ENCODE measurements at places on chromosomes 1 and 21.

DNA sequence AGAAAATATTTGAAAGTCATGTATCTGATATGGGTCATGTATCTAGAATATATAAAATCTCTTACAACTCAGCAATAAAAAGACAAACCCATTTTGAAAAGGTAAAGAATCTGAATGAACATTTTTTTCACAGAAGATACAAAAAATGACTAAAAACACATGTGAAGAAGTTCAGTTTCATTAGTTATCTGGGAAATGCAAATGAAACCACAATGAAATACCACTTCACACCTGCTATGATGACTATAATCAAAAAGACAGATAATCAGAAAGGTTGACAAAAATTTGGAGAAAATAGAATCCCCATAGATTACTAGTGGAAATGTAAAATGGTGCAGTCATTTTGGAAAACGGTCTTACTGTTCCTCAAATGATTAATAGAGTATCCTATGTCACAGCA, 631.0 kb downstream of the MRPL39 start:
- DNase-seq, result no peak

DNA sequence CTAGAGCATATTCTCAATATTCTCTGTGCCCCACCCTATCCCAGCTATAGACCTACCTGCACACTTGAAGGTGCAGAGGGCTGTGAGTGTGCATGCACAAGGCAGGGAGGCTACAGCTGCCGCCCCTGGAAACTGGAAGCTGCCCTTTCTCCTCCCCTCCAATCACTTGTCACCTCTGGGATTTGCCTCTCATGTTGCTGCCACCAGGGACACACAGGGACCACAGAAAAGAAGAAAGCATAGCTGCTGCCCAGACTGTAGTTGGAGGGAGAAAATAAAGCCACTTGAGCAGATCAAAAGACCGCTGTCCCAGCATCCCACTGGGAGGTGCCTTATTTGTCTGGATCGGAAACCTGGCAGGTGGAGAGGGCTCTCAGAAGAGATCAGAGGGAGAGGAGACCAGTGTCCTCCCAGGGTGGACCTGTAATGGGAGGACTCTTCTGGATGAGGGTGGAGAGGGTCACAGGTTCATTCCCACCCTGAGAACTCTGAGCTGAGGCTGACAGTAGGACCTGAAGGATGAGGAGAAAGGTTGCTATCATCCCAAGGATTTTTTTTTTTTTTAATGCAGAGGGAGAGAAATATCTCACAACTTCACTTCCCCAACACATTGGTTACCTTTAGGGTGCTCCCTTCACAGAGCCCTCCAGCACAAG, 7.6 kb upstream of the INPP5B start:
- no peak for DNase-seq

DNA sequence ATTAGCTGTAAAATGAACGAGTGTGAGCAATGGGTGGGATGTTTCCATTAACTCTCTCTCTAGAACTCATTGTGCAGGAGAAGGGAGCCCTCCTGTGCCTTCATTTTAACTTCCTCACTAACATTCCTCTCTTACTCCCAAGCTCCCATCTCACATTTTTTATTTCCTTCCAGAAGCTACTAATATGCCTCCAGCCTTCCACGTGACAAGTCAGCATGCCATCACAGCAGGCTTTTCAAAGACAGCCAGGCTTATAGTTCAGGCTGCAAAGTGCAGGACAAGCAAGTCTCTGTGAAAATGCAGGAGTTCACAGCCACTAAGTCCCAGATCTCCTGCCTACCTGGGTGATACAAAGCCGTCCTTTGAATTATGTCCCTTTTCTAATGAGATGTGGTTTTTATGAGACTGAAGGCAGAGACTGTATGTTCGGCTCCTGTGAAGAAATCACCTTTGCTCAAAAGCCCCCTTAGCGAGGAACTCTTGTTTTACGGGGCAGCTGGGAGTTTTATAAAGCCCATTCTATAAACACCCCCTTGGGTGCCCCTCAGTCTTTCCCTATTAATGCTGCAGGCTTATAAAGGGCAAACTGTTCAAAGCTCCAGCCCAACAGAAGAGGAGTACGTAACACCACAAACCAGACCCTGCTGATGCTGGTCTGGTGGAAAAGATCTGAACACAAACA, 14.8 kb upstream of the ANGPTL7 start:
- no peak for DNase-seq

DNA sequence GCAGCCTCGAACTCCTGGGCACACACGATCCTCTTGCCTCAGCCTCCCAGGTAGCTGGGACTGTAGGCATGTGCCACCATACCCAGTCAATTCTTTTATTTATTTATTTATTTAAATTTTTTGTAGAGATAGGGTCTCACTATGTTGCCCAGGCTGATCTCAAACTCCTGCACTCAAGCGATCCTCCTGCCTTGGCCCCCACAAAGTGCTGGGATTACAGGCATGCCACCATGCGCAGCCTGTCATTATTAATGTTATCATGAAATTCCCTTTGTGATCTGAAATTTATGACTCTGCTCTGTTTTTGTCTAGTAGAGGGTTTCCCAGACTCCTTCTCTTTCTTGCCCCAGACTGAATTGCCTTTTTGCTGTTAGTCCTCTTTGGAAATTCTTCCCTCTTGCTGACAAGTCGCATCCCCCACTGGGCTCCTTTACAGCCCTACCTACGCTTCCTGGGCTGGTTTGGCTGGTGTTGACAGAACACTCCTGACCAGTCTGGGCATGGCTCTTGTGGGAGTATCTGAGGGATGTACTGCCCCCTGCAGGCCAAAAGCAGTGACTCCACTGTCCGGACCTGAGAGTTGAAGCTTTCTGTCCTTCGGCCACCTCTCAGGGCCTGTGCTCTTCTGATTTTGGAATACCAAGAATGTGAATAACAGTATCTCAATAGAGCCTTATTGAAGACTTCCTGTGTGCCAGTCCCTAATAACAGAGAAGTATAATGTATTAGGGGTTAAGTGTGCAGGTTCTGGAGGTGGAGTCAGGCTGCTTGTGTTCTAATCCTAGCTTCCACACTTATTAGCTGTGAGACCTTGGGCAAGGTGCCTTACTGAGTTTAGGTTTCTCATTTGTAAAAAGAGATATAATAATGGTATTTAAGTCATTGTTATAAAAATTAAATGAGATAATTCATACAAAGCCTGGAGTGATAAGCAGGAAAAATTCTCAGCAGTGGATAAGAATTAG, 28.2 kb downstream of the TCEANC2 start:
- no peak for DNase-seq

- DNase-seq, result no peak
Measured at GRCh38 chr1:25342846-25343245, 4.7 kb downstream of the TMEM50A start.

- DNase-seq, result no peak
Measured at GRCh38 chr1:6591222-6591621, 11.4 kb downstream of the ZBTB48 start.

- no peak for DNase-seq
Measured at GRCh38 chr1:209830722-209831121, 3.0 kb downstream of the UTP25 start.

- no peak for DNase-seq
Measured at GRCh38 chr1:85494074-85494903, 29.3 kb upstream of the DDAH1 start.

DNA sequence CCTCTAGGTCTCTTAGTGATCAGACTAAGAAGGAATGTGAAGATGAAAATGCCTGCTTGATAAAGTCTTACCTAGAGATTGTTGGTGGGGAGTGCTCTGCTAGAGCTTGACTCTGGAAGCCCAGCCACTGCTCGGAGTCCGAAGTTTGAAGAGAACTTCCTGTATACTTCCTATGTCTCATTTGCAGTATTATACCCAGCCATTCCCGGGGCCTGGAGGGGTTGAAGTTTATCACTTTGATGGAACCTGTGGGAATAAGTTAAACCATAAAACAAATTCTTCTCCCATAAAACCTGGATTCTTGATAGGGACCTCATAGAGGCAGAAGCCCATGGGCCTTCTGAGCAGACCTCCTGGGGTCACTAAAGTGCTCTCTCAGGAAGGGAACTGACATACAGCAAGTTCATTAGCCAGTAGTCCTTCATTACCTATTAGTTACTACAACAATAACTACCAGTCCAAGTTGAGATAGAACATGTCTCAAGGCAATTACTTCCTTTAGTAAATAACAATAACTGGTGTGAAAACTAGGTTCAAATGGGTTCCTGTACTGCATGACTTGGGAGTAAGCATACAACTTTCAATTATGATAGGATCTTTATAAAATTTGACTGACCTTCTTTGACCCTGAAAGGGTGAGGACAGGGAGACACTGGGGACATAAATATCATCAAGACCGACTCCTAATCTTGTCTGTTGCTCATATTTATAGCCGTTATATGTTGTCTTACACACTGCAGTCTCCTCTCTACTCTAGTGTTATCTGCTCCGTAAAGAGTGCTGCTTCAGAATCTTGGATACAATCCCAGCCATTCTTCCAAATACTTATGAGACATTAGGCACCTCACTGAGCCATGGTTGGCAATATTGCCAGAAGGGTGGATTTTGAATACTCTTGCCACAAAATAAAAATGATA, at the start of gene OR6N1:
Gene OR6N1 (minus strand): TSS at position 246 of the 917 bp plus-strand sequence. CDS start 5,513 bp downstream, outside the sequence.
- DNase-seq, result no peak

DNA sequence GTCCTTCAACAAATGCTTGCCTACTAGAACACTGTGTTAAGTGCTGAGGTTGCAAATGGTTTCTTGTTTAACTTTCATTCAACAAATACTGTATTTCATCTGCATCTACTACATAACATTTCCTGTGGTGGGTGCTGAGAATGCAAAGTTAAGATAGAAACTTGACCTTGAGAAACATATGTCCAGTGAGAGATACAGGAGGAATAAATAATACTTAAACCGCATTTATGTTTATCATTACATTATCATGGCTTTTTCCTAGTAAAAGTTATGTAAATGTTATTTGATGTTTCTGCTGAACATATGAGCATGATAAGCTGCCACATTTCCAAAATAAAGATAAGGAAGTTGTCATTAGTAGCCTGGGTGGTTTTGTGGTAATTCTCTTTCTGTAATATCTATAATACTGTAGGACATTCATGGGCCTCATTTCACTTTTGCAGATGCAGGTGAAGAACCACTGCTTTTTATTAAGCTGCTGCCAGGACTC, 590.4 kb downstream of the PLPP3 start:
- no peak for DNase-seq

- no peak for DNase-seq
Measured at GRCh38 chr1:115877511-115877910, 36.6 kb upstream of the NHLH2 start.

DNA sequence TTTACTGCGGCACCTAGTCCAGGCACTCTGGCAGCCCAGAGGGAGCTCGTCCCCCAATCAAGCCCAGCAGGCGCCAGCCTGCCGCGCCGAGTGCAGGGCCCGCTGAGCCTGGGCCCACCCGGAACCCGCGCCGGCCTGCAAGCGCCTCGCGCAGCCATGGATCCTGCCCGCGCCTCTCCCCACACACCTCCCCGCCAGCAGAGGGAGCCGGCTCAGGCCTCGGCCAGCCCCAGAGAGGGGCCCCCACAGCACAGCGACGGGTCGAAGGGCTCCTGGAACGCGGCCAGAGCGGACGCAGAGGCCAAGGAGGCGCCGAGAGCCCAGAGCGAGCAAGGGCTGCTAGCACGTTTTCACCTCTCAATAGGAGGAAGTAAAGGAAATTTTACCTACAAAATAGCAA, 767.0 kb downstream of the MRPL39 start:
- DNase-seq, result peak; percentile 50

DNA sequence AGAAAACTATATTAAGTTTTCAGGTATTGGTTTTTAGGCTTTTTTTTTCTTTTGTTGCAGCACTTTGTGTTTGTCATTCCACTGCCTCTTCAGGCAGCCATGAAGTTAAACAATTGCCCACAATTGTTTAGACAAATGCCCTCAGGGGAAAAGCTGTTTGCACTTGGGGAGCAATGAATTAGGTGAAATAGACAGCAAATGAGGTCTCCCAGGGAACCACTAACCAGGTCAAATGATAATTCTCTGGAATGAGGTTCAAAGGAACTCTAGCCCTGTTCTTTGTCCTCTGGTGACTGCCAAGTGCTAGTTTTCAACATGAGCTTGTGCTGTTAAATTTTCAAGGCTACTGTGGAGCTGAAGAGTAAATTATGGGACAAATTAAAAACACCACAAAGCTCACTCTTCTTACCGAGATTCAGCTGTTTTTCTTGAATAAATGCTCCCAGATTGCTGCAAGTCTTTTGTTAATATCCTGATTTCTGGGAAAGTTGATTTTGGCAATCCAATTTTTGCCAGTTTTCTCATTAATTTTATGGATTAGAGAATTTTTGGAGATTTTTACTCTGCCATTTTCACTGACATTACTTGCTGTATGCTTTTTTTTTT, 15.1 kb upstream of the MAB21L3 start:
- no peak for DNase-seq

- DNase-seq, result no peak
Measured at GRCh38 chr1:115732316-115732715, 36.2 kb downstream of the CASQ2 start.

DNA sequence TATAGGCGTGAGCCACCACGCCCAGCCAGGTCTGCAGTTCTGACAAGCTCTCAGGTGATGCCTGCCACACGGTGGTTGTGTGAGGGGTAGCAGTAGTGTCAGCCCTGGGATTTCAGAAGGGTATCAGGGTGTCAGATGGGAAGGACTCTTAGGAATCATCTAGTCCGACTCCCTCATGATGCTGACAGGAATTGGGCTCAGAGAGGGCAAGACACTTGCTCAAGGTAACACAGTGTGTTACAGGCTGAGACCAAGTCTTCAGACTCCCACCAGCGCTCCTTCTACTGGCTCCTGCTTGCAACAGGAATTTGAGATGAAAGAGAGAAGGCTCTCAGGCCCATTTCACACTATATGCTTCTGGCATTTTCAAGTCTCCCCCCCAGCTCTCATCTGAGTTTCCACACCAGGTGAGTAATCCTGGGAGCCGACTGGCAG, 6.9 kb downstream of the HTR1D start:
- no peak for DNase-seq

- peak; percentile 90 for DNase-seq
Measured at GRCh38 chr1:12052997-12053686, 10.0 kb upstream of the TNFRSF8 start.

GRCh38 chr1:111706921-111707320, 32.3 kb downstream of the INKA2 start:
- no peak for DNase-seq

DNA sequence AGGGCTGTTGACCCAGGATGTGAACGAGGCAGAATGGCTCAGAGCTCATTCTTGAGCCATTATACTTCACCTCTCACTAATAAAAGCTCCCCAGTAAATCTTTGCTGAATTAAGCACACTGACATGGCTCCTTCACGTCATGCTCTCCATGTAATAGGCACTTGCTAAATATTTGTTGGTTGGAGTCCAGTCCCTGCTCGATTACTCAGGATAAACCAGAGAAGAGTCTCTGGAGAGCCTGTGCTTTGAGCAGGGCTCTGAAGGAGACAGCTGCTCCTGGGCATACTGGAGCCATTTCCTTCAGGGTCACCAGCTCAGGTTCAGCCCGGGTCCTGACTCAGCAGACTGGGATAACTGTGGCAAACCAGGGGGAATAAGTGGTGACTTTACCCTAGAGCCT, 46.9 kb downstream of the HLX start:
- DNase-seq, result no peak

GRCh38 chr1:14826172-14826636, 227.7 kb downstream of the KAZN start:
- no peak for DNase-seq

- peak; percentile 96 for DNase-seq
Measured at GRCh38 chr1:11681071-11681771, at the start of gene MAD2L2. Gene MAD2L2 (minus strand): TSS chr1:11681148. CDS start chr1:11680601, 547 bp downstream.
